ENCODE measurements at places on chromosomes 2 and 18.

DNA sequence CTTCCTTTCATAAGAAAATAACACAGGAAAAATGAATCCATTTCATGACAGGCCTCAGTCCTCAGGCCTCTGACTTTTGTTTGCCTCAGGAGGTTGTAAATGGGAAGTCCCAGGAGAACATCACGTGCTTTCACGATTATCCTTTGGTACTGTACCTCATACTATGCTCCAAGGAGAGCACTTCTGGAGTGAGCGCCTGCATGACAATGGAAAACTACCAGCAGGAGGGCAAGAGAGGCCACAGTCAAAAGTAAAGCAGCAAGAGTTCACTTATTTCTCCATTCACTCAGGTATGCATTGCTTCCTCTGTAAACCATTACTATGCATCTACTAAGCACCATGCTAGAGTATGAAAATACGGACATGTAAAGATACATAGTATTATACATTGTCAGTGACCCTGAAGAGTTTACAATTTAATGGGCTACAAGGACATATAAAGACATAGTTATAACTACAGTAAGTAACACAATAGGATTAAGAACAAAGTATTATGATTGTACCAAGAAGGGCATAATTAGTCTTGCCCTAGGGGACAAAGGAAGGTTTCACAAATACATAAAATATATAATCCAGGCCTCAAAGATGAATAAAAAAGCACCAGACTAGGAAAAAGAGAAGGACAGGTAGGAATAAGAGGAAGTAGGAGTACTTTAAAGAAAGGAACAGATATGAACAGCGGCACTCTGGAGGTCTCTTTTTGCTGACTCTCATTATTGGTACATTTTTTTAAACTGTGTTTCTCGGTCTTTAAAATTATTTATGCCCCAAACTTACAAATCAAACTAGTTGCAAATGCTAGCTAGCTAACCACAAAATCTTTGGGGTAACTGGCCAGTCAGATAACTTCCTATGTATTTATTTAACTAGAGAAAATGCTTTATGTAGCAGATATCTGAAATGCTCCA lies 806.7 kb downstream of the NRXN1 start:
- DNase-seq = no peak

DNA sequence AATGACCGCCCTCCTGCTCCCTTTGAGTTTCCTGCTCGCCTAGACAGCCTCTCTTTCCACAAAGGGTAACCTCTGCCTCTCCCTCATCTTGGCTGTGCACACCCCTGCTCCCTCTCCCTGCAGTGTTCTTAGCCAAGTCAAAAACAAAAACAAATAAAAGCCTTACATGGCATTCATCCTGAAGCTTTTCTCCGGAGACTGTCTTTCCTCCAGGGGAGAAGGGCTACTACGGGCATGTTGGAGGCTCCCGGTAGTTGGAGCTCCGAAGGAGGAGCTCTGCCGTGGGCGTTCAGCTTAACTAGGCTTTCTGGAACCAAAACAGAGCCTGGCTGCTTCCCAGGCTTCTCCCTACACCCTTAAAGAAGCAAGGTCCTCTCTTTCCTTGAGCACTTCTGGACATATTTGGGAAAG lies 104.2 kb downstream of the TPGS2 start:
- DNase-seq = no peak

GRCh38 chr18:45050712-45051601 lies 370.3 kb downstream of the SETBP1 start:
- no peak for DNase-seq

DNA sequence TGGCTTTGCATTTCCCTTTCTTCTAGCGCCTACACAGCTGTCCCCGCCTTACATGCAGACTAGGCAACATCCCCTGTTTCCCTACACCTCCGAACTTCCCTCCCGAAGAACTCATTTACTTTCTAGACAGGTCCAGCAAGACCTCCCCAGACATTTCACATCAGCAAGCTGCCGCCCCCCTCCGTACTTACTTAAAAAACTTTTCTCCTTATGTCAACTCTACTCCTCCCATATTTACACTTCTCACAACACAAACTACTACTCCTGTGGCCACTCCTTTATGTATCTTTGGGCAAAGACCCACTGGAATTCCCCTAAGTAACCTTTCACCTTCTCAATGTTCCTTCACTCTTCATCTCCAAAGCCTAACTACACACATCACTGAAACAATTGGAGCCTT lies 20.4 kb upstream of the ZNF397 start:
- DNase-seq = no peak
